Upper lobe of left lung (tissue), 6 donors: ENCODE measurements at places on chromosomes 1 and 21. TPM values are rescaled to one million over a fixed set of nuclear protein-coding genes. Genes with fewer than 3 reads are reported as not detected.

DNA sequence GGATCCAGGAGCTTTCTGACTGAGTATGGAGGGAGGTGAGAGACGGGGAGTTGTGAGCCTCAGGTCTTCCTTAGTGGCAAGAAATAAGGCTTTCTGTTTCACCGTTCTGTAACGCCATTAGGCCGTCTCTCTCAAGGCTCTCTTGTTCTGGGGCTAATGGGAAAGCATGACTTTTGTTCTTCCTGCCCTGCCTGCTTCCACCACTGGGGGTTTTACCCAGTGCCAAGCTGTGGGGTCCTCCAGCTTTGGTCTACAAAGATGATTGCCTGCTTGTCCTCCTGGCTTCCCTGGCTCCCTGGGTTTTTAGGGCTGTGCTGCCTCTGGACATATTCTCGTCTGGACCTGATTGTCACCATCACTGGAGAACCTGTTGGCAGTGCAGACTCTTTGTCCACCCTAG, 74.8 kb upstream of the TINAGL1 start:
- no peaks in the 10 kb centered on the region for H3K27me3 ChIP-seq
- no peak overlapping the region for H3K4me3 ChIP-seq
- DNase-seq, result no peak
- H3K27ac ChIP-seq, result no peak overlapping the region
- H3K36me3 ChIP-seq, result no peaks in the 10 kb centered on the region

DNA sequence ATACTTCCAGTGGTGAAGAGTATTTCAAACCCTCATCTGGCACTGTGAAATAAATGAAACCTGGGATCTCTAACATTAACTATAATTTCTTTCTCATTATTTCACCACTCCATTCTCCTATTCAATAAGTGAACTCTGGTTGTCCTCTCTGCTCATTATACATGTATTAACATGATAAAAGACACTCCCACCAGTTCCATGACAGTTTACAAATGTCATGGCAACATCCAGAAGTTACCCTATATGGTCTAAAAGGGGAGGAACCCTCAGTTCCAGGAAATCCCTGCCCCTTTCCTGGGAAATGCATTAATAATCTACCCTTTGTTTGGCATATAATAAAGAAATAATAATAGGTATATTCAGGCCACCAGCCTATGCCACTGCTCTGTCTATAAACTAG, 62.7 kb upstream of the BRINP3 start:
- no peaks in the 10 kb centered on the region for H3K4me1 ChIP-seq
- H3K4me3 ChIP-seq, result no peak overlapping the region
- no peak for DNase-seq
- no peaks in the 10 kb centered on the region for H3K36me3 ChIP-seq

DNA sequence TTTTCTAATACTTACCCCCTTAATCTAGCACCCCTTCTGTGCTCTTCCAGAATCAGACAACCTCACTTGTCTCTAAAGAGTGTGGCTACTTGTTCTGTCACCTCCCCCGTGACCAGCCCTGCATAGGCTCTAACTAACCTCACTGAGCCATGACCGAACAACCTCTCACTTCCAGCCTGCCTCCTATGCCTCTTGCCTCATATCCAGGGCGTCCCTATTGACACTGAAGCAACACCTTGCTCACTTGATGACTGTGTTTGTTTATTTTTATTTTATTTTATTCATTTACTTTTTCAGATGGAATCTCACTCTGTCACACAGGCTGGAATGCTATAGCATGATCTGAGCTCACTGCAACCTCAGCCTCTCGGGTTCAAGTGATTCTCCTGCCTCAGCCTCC, 235.1 kb upstream of the B3GALT2 start:
- no peaks in the 10 kb centered on the region for H3K36me3 ChIP-seq
- no peak overlapping the region for H3K27ac ChIP-seq

DNA sequence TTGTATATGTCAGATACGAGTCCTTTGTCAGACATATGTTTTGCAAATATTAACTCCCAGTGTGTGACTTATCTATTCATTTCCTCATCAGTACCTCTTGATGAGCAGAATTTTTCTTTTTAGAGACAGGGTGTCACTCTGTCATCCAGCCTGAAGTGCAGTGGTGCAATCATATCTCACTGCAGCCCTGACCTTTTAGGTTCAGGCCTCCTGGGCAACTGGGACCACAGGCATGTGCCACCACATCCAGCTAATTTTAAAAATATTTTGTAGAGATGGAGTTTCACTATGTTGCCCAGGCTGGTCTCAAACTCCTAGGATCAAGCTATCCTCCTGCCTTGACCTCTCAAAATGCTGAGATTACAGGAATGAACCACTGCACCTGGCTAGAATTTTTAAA, 93.0 kb downstream of the HLCS start:
- no peaks in the 10 kb centered on the region for H3K27me3 ChIP-seq
- H3K27ac ChIP-seq, result no peak overlapping the region
- H3K36me3 ChIP-seq, result no peaks in the 10 kb centered on the region
- DNase-seq, result no peak
- no peak overlapping the region for H3K4me3 ChIP-seq

DNA sequence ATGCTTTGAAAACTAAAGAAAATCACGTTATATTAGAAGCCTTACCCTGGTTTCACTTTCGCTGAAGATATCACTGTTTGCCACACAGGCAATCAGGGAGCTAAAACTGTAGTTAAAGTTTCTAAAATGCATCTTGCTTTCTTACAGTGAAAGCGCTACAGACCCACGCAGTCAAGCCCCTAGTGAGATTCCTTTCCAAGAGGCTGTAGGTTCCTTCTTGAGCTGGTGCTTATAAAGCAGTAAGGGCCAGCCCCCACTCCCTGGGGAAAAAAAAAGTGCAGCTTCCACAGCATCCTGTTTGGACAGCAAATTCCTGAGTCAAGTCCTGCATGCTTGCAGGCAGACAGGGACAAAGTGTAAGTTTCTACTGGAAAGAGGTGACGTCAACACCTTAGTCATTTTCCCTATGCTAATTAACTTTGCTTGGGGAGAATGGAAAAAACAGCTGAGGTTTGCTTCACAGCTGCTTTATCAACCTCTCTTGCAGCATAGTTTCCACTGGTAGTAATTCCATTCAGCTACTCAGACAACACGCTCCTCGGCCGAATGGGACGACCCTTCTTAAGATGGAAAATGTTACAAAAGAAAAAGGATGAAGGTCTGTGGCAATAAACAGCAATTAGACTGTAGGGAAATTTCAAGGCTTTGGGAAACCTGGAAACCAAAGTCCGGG, 14.7 kb upstream of the KCNE1 start:
- peaks cover under 1% of the 10 kb centered on the region for H3K36me3 ChIP-seq
- H3K27ac ChIP-seq, result peak overlapping the region; percentile 93
- no peaks in the 10 kb centered on the region for H3K27me3 ChIP-seq
- H3K4me3 ChIP-seq, result peak overlapping the region; percentile 44
- H3K4me1 ChIP-seq, result peaks cover 44% of the 10 kb centered on the region
- no peak for DNase-seq

- H3K4me3 ChIP-seq, result no peak overlapping the region
- H3K27ac ChIP-seq, result no peak overlapping the region
- DNase-seq, result no peak
- H3K36me3 ChIP-seq, result no peaks in the 10 kb centered on the region
Observed at GRCh38 chr1:8167936-8168335, 141.8 kb upstream of the ERRFI1 start.

DNA sequence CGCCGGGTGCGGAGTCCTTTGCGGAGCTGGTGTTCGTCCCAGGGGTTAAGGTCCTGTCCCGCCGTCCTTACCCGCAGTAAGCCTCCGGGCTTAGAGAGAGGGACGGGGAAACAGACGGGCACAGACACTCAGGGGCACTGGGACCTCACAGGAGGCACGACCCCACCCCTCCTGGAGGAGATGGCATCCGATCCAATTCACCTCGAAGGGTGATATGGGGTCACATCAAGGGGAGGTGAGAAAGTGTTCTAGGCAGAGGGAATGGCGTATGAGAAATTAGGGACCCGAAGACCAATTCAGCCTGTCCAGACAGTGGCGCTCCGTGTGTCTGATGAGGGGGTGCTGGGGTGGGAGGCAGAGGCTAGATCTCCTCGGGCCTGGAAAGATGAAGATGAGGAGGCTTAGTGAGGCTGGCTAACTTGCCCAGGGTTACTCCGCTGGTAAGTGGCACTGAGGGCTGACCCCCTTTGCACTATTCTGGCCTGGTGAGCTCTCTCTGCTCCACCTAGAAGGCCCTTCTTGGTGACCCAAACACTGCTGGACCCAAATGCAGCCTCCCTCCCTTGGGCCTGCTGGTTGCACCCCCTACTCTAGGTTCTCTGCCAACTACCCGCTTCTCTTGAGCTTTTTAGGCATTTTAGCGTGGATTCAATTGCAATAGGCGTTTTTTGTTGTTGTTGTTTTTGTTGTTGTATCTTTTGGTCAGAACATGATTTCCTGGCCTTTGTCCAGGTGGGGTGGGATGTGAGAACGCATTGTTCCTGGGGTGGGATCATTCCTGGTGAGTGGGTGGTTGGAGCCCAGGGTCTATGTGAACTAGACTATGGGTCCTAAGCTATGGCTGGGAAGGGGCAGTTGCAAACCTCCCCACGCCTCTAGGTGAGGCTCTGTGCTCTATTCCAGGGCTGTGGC, 12.3 kb downstream of the BTBD19 start:
- peaks cover 15% of the 10 kb centered on the region for H3K4me1 ChIP-seq
- DNase-seq, result peak; percentile 91
- H3K27me3 ChIP-seq, result no peaks in the 10 kb centered on the region

- no peaks in the 10 kb centered on the region for H3K27me3 ChIP-seq
- DNase-seq, result peak; percentile 11
- no peaks in the 10 kb centered on the region for H3K36me3 ChIP-seq
- no peak overlapping the region for H3K27ac ChIP-seq
- no peak overlapping the region for H3K4me3 ChIP-seq
- no peaks in the 10 kb centered on the region for H3K4me1 ChIP-seq
Observed at GRCh38 chr1:29355375-29355774, 119.1 kb downstream of the PTPRU start.

- no peak overlapping the region for H3K27ac ChIP-seq
- DNase-seq, result no peak
- H3K36me3 ChIP-seq, result peaks cover 57% of the 10 kb centered on the region
- H3K4me1 ChIP-seq, result peaks cover 7% of the 10 kb centered on the region
- no peak overlapping the region for H3K4me3 ChIP-seq
Observed at GRCh38 chr1:37537378-37537777, 16.7 kb downstream of the SNIP1 start.

PTP4A2 gene
- 71.6 TPM for total RNA-seq

OR10T2 gene
- not detected for total RNA-seq

KLHDC8A gene
- 0.37 TPM for total RNA-seq
